ENCODE measurements at places on chromosomes 3 and 15.

DNA sequence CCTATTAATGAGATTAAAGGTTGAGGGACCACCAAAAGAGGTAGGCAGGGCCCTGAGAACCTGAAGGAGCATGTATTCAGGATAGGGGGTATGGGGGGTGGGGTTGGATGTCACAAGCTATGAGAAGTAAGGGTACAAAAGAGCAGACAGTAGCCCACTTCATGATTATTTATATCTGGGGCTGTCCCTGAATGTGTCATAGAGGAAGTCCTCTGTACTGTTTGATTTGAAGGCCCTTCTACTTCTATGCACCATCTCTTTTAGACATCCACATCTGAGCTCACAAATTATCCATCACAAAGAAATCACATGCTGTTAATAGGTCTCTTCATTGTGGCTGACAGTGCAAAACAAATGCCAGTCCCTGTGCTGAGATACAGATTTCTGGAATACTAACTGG is 68.6 kb downstream of the FHIT start:
- no peak for DNase-seq

DNA sequence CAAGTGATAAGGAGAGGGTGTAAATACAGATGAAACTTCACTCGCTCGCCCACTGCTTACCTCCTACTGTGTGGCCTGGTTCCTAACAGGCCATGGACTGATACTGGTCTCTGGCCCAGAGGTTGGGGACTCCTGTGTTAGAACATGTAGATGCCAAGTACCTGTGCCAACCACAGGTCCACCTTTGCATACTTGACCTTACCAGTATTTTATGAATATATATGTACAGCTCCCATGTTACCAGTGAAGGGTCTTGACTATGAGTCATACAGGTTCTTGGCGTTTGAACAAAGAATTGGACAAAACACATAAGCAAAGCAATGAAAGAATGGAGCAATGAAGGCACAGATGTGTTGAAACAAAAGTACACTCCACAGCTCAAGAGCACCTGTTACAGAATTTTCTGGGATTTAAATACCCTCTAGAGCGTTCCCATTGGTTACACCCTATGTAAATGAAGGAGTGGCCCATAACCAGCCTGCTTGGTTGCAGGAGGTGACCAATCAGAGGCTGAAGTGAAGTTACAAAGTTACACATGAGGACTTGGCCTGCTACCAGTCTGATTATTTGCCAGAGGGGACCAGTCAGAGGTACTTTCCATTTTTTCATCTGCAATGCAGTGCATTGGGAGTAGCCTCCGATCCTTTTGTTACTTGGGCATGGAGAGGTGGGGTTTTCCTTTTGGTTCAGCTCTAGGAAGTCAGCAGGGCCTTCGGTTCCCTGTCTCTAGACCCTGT is 1.7 kb upstream of the GFM1 start:
- DNase-seq: no peak

DNA sequence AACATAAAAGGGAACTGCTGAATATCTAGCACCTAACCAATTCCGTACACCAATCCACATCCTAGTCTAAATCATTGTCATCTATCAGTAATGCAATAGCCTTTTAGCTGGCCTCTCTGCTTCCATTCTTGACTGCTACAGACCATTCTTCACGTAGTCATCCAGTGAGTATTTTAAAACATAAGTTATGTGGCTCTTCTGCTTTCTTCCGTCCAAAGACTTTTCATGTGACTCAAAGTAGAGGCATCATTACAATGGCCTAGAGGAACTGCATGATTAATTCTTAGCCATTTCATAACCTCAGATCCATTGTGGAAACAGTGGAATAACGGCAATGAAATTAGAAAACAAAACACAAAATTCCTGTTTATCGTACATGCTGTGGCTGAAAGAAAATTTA is 88.9 kb upstream of the CBLB start:
- no peak for DNase-seq

DNA sequence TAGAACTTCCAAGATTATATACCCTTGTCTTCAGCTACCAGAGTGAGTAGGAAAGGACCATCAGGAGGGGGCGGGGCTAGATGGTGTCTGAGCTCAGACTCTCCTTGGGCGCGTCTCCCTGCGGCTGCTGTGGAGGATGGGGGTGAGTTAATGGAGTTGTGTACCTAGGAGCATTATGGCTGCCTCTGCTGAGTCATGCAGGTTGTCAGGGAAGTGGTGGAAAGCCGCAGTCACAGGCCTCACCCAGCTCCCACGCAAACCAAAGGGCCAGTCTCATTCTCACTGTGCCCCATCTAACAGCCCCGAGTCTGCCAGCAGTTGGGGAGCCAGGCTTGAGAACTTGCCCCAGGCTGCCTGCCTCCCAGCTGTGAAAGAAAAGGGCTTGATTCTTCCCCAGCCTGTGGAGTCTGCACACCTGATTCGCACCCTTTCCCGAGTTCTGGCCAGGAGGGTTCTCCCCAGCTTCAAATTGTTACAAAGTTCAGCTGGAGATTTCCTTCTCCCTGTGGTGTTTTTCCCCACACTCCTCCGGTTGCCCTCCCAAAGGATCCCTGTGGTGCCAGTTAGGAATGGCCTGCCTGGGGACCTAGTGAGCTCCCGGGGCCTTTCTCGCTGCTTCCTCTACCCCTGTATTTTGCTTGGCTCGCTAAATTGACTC is 143.3 kb downstream of the HCN4 start:
- no peak for DNase-seq

- DNase-seq: no peak
These were observed 40.2 kb upstream of the TF start for GRCh38 chr3:133706033-133706432.
